ENCODE measurements at places on chromosomes 2 and 18. TPM values are rescaled to one million over a fixed set of nuclear protein-coding genes. Genes with fewer than 3 reads are reported as not detected.

GRCh38 chr2:182744490-182744889, 28.4 kb downstream of the DNAJC10 start:
- no peak for DNase-seq

GRCh38 chr2:7559791-7560190, 642.6 kb downstream of the RNF144A start:
- no peak for DNase-seq

DCC gene
- total RNA-seq = 7.6 TPM

- DNase-seq = no peak
These were observed 29.1 kb upstream of the TGIF1 start for GRCh38 chr18:3420919-3421279.
